WTC11 (cell line): ENCODE measurements at places on chromosomes 4 and X.

DNA sequence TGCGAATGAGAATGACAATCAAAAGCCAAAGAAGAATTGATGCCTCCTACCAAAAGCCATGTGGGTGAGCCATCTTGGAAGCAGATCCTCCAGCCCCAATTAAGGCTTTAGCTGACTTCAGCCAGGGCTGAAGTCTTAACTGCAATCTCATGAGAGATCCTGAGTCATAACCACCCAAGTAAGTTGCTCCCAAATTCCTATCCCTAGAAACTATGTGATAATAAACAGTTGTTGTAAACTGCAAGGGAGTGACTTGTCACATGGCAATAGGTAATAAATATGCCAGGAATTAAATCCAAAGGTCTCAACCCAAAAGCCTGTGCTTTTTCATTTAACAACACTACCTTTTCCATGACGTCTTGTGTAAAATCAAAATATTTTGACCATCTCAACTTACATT, 154.2 kb upstream of the TBL1X start:
- no peak for DNase-seq

DNA sequence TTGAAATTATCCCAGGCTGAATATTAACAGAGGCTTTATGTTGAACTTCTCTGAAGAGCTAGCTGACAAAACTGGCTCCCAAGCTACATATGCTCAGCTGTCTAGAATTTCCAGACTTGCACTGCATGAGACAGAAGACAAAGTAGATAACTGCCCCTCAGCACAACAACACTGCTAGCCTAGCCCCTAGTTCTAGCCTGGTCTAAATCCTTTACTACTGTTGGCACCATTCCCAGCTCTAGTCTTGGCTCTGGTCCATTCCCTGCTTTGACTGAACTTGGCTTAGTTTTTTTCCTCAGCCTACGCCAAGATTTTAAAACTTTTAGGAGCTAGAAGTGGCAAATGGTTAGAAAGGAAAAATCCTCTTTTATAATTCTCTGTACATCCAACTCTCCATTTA, 7.6 kb upstream of the OPHN1 start:
- no peak for DNase-seq

GRCh38 chr4:145824463-145824862, 114.2 kb downstream of the ZNF827 start:
- peak; percentile 33 for DNase-seq

DNA sequence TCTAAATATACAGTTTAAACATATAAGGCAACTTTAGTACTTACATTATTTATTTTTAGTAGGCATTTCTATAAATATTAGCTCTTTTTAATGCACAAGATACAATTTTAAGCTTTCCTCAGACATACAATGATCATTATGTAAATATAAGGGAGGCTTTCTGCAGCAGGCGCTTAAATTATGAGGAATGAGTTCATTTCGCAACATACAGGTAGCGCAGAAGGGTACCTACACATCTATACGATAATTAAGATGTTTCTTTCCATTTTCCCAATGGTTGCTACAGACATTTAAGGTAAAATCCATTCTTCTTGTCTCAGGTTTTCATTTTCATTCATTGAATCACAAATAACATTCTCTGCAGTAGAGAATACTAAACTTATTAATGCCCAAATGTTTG, 1.2 kb downstream of the AASDH start:
- no peak for DNase-seq

- DNase-seq, result no peak
Observed at GRCh38 chr4:3266076-3266475, 17.1 kb downstream of the MSANTD1 start.

- no peak for DNase-seq
Observed at GRCh38 chr4:89681671-89682070, 155.3 kb downstream of the SNCA start.
